ENCODE measurements at places on chromosomes 7 and 10. TPM values are rescaled to one million over a fixed set of nuclear protein-coding genes. Genes with fewer than 3 reads are reported as not detected.

Gene NEUROG3
- 0.48 TPM for total RNA-seq

Gene PLEKHS1
- 2.2 TPM for total RNA-seq

Gene AMZ1
- total RNA-seq = 2.4 TPM

Gene PNLIPRP3
- total RNA-seq = 0.96 TPM

Gene BZW2
- total RNA-seq = 42.4 TPM

Gene CTAGE8
- 17.1 TPM for total RNA-seq

Gene SEC31B
- 4.6 TPM for total RNA-seq

Gene GCK
- 1.2 TPM for total RNA-seq

Gene AKR1C4
- not detected for total RNA-seq

Gene TUBAL3
- total RNA-seq = not detected

Gene HMX3
- total RNA-seq = 2.6 TPM

Gene ASB10
- not detected for total RNA-seq

- DNase-seq = peak; percentile 88
These were observed 147.5 kb upstream of the RSU1 start for GRCh38 chr10:16964576-16965343.

- DNase-seq = no peak
These were observed 312.6 kb downstream of the PTPRN2 start for GRCh38 chr7:158274996-158275395.

- no peak for DNase-seq
These were observed 32.6 kb downstream of the CNPY1 start for GRCh38 chr7:155513543-155514285.

- no peak for DNase-seq
These were observed 380 bp upstream of the AGBL3 start for GRCh38 chr7:134985894-134986362.

- DNase-seq = no peak
These were observed 63.6 kb upstream of the IGFBP3 start for GRCh38 chr7:45984386-45985295.

- DNase-seq = no peak
These were observed 3.4 kb downstream of the VPS50 start for GRCh38 chr7:93235541-93235940.

GRCh38 chr10:113524539-113525490 lies 28.0 kb upstream of the HABP2 start:
- peak; percentile 26 for DNase-seq

DNA sequence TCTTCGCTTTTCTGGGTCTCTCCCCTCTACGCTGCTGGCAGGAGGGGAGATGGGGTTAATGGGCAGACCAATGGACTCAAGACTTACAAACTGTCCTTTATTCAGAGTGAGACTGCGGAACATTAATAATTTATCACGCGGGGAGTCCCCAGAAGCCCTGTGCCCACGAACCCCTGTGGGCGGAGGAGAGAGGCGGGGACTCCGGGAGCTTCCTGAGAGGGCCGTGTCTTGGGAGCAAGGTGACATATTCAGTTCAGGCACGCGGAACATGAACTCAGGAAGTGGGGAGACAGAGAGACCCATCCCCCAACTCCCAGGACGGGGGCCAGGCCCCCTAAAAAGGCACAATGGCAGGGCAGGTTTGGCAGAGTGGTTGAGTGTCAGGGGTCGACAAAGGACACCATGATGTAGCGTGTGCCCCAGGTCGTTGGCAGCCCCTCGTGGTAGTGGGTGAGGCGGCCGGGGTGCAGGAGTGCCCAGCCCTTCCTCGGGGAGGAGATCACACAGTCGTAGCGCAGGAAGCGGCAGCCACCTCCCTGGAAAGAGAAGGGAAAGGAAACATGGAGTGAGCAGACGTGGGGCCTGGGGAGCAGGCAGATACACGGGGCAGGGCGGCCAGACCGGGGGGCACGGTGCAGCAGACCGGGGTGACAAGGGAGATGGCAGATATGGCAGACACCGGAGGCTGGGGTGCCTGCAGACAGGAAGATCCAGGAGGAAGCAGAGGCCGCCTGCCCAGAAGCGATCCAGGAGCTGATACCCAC lies 5.2 kb upstream of the MOGAT3 start:
- no peak for DNase-seq

DNA sequence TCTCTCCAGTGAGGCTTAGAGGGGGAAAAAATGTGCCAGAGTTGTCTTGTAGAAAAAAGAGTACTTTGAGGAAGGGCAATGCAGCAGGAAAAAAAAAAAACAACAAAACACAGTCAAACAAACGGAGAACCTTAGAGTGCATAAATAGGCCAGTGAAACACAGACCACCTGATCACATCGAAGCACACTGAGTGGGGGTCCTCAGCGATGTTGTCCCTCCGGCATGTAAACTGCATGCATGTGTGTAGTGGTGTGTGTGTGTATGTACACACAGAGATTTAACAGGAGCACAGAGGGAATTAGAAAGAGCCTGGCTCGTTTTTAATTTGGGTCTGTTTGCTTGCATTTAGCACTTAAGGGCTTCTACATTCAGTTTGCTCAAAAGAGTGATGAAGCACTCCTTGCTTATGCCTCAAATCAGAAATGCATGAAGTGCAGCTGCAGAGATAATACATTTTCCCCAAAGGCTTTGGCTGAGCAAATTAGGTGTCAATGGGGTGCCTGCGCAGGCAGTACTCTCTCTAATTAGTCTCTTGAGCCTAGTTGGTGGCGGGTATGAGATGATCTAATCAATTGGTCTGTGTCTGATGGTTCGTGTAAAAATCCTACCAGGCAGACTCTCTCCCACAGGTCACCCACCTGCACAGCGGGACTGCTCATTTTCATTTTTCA lies 62.7 kb upstream of the FZD1 start:
- DNase-seq = no peak

GRCh38 chr7:132871419-132871818 lies 210.5 kb downstream of the CHCHD3 start:
- DNase-seq = no peak

DNA sequence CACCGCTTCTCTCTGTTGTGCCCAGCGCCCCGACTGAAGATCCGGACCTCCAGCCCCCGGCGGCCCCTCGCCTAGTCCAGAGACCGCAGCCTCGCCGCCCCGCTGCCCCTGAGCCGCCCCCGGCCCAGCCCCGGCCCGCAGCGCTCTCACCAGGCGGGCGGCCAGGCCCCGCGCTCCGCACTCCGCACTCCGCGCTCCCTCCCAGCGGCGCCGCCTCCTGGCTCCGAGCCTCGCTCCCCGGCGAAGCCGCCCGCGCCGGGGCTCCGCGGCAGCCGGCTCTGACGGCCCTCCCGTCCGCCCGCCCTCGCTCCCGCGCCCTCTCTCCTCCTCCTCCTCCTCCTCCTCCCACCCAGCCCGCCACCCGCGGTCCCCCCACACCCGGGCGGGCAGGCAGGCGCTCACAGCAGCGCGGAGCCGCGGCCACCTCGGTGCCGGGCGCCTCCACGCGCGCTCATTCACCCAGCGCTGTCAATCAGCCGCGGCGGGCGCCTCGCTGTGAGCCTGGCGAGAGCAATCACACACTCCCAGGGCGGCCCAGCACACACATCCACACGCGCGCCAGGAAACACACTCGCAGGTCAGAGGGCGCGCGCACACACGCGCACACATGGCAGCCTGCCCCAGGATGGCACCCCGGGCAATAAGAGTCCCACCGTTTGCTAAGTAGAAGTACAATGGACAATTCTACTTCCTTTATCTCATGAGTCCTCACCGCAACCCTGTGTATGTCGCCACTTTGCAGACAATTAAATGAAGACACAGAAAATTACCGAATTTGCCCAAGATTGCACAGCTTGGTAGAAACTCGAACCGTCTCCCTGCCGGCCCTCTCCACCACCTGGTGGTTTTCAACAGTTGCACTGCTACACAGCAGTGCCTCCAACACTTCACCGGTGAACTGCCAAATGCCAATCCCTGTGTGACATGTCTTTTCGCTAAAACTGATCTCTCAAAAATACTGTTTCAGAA lies at the start of gene PRRT4:
TSS of gene PRRT4 (minus strand) at position 280 of the 969 bp plus-strand sequence.
- peak; percentile 50 for DNase-seq

- DNase-seq = no peak
These were observed 31.5 kb downstream of the EPC1 start for GRCh38 chr10:32315424-32315823.

DNA sequence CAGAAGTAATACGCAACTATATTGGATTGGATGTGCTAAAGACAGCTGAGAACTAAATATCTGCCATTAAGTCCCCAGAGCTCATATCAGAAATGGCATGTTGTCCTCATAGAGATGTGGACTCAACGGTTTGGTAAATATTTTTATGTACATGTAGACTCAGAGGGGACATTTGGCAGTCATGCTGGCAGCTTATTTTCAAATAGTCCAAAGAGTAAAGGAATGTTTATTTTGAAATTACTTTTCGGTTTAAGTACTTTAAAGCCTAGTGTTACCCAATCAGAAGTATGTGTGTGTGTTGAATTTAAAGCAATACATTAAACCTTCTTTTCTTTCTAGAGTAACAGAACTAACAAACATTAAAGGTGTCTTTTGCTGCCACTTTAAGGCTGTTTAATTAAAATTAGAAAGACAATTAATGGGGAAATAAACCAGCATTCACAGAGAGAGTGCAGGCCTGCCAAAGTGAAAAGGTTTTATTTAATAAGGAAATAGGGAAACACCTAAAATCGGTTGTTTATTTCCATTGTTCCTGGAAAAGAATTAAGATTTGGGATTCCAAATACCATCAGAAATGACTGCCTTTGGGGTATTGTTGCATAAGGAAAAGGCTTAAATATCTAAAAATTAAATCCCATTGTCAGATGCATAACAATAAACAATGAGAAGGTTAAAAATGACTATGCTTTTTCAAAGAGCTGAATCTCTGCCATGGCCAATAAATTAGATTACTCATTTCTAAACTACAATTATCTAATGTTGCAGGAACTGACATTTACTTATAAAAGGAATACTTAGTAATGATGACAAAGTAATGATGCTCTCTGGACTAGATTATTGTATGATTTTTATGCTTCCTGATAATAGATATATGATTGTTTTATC lies 113.4 kb upstream of the AHR start:
- no peak for DNase-seq
